ENCODE measurements at places on chromosomes 6 and 20. TPM values are rescaled to one million over a fixed set of nuclear protein-coding genes. Genes with fewer than 3 reads are reported as not detected.
A peak's percentile ranks its signal among the peaks of the same experiment; 100 is the strongest.

DNA sequence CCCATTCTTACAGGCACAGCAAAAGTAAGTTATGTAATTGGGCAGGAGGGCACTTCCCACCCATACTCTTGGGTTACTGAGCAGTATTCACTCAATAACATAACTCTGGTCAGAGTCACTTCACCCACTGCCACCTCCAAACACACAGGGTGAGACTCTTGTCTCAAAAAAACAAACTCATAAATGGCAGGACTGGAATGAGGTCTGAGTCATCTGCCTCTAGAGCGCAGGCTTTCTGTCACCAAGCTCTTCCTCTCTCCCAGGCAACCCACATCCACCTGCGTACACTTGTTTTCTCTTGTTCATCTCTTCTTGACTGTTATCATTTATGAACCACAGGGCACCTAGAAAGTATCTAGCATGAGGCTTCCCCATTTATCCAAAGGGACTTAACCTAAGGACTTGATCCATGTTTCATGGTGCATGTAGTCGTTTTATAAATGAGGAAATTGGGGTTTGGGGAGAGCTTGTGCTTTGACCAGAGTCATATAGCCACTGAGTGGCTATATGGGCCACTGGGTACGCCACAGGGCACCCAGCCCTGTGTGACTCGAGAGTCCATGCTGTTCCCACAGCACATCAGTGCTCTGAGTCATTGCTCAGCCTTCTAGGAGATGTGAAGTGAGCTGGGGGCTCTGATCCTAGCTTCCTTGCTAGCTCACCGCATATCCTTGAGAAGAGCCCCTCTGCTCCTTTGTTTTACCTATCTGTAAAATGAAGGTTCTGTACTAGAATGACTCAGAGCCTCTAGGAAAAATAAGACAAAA lies 22.4 kb downstream of the C20orf173 start:
- no peak for DNase-seq

GRCh38 chr20:10946124-10946880 lies 272.5 kb upstream of the JAG1 start:
- no peak for DNase-seq

DNA sequence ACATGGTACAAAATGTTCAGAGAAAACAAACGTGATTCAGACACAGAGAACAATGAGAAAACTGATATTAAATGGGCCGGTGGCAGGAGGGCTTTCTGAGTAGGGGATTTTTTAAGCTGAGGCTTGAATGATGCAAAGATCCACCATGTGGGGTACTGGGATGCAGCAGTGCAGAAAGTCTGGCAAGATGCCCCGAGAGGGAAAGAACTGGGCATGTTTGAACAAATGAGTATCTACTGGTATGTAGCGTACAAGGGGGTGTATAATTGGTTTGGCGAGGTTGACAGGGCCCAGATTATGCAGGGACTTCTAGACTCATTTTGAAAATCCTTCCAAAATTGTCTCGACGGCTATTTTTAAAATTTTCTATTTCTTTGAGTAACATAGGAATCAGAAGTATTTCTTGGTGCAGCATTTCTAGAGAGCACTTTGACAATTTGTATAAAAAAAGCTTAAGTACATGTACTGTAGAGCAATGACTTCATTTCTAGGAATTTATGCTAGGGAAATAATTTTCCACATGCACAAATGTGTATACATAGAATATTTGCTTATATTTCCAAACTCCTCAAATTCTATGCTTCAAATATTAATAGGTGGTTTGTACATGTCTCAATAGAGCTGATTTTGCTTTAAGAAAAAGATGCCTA lies 119.6 kb upstream of the DOK5 start:
- DNase-seq, result no peak

DNA sequence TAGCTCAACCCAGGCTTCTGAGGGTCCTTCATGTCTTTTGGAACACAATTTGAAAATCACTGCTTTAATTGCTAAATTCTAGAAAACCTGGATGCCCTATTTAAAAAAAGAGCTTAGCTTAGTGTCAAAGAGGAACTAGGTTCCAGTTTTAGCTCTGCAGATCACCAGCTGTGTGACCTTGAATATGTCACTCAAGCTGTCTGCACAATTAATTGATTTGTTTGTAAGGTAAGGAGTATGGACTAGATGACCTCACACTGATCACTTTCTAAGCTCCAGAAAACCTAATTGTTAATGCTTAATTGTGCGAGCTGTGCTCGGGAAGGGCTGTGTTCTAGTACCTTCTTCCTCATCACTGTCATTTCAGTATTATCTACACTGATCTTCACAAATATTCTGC lies 26.2 kb downstream of the UTRN start:
- DNase-seq, result no peak

GRCh38 chr6:66851930-66852329 lies 1144.9 kb upstream of the EYS start:
- no peak for DNase-seq

DNA sequence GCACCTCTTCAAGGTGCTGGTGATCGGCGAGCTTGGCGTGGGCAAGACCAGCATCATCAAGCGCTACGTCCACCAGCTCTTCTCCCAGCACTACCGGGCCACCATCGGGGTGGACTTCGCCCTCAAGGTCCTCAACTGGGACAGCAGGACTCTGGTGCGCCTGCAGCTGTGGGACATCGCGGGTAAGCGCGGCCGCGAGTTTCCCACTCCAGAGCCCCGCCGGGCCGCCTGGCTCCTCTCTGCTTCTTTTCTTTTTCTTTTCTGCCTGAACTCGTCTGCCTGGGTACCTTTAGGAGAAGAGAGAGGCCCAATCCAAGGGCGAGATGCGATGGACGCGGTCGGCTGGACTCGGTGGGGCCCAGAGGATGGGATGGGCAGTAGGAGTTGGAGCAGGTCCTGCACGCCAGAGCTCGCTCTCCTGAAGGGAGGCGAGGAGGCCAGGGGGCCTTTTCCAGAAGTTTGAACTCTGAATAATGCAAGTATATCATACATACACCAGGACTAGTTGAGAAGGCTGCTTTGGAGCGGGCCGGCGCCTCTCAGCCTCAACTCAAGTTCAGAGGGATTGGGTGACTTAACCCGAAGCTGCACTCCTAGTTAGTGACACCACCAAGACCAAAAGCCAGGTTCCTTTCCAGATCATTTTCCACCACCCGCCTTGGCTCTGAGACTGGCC lies 445 bp downstream of the RAB32 start:
- DNase-seq, result peak; percentile 32

DNA sequence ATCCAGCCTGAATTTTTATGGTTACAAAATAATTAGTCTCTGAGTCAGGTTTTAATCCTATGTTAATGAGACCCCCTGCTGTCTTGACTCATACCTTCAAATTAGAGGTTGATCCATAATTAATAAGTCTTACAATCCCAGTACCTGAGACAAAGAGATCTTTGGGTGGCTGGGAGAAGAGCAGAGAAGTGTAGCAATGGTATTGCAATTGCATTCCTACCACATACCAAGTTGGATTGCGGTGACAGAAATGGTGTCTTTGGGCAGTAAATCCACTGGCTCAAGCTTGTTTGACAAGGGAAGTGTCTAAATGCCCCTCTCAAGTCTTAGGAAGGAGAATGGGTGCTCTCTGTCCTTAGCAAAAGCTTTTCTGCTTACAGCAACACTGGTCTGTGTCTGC lies 150.4 kb downstream of the BTBD3 start:
- DNase-seq, result no peak

- no peak for DNase-seq
Measured at GRCh38 chr20:13013411-13013810, 4.6 kb downstream of the SPTLC3 start.

- no peak for DNase-seq
Measured at GRCh38 chr6:158938811-158939254, 61.2 kb downstream of the RSPH3 start.

DNA sequence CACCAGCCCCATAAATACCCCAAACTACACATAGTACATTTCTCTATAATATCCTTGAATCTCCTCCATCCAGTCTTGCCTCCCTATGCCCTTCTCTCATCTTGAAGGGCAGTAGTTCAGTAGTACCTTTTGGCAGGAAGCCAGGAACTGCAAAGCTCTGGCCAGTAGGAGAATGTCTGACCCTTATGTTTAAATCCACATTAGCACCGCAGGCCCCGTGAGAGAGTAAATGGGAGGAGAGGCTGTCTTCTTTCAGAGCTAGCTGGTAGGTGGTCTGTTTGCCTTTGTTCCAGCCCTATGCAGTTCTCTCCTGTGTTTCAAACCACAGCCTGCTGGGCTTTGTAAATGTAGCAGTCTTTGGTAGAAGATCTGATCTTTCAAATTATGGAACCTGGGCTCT lies 690.7 kb downstream of the DOK5 start:
- DNase-seq, result peak; percentile 15

GRCh38 chr20:5660346-5660745 lies 89.9 kb upstream of the SHLD1 start:
- no peak for DNase-seq

GRCh38 chr6:132198896-132199295 lies 202.4 kb downstream of the MOXD1 start:
- no peak for DNase-seq

DNA sequence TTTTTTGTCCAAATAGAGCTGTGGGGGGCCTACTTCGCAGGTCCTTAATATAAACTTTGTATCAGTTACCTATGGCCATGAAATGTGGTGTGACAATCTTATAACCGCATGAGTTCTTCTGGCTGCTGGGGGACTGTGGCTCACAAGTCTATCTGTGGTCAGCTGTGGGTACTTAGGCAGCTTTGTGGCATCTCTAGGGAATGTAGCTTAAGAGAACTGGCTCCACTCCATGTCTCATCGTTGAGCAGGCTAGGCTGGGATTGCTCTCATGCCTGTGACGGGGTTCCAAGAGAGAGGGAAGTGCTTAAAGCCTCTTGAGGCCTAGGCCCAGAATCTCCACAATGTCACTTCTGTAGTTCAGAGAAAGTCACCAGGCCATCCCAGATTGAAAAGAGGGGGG lies 140.5 kb downstream of the BTBD3 start:
- peak; percentile 39 for DNase-seq

GRCh38 chr6:6474170-6474920 lies 114.2 kb upstream of the LY86 start:
- peak; percentile 84 for DNase-seq

- DNase-seq, result peak; percentile 17
Measured at GRCh38 chr6:164753517-164753916, 555.9 kb downstream of the C6orf118 start.

DNA sequence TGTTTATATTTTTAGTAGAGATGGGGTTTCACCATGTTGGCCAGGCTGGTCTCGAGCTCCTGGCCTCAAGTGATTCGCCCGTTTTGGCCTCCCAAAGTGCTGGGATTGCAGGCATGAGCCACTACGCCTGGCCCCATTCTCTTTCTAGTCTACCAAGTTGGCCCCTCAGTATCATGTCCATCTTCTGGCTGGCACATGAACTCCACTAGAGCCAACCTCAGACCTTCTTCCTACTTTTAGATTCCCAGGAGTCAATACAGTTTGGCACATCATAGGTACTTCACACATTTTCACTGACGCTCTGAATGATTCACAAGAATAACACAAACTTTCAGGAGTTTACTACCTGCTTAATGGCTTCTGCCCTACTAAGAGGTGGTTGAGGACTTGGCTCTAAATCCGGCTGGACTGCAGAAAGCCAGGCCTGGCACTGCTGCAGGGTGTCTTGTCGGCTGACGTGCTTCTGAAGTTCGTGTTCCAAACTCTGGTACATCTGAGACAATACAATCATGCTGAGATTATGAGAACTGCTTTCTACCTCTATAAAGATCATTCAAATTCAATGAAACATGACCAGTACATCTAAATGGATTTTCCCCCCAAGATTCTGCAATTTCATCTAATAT lies 293.3 kb downstream of the SYNE1 start:
- no peak for DNase-seq

DNA sequence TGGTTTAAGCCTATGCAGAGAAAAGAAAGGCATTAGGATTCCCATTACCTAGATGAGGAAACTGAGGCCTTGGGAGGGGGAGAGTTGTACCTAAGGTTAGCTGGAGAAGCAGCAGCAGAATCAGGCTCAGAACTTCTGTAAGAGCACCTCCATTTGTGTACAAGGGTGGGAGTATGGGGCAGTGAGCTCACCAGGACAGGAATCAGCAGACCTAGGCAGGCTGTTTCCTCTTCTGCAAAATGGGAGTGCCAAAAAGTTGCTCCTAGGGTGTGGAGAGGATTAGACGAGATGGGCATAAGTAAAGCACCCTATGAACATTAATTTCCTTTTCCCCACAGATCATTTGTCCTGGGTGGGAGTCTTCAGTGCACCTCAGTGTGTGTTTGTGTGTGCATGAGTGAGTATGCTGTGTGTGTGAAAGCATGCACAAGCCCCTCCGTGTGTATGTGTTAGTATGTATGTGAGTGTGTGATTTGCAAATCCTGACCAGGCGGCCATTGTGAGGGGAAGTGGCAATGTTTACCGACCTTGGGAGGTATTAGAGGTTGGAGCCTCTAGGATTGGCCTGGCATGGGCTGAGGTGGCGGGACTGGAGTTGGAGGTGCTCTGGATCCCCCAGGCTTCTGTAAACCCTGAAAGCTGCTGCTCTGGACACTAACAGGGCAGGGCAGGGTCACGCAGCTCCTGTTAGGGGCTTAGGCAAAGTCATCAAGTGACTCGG lies 78.8 kb downstream of the VEGFA start:
- no peak for DNase-seq

- DNase-seq, result no peak
Measured at GRCh38 chr6:109048176-109048575, 46.5 kb downstream of the SESN1 start.

GRCh38 chr6:76124018-76124417 lies 51.6 kb upstream of the IMPG1 start:
- no peak for DNase-seq

DNA sequence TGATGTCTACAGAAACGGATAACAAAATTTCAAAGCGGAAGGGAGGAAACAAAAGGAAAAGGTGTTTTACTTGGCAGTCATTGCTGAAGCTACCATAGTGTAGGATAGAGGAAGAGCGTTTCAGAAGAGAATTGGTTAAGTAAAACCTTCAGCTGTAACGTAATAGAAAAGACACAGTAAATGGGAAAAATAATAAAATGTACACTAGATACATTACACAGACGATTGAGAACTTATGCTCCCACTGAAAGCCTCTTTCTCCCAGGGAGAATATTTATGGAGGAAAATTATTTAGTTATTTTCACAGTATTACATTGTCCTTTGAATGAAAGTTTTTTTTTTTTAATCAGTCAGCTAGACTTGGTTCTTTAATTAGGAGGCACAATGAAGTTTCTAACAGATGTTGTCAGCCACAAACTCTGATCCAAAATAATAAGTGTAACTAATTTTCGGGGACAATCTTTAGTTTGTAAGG lies 90.7 kb upstream of the PRDM1 start:
- no peak for DNase-seq

DNA sequence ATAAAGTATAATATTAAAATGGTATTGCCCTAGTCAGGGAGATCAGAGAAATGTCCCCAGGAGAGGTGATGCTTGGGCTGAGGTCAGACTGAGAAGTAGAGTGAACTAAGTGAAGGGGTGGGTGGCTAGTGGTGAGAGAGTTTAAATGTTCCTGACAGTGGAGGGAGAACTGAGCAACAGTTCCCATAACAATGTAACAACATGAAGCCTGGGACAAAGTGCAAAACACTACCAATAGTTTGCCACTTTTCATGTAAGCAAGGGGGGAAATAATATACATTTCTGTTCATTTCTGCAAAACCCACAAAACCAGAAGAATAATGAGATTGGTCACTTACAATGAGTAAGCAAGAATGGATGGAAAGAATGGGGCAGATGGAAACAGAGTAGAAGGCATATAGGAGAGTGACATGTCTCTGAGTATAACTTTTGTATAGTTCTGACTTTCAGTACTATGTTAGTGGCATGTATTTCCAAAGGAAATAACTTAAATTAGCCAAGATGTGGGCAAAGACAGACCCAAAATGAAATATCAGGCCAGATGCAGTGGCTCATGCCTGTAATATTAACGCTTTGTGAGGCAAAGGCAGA lies 13.3 kb upstream of the FAXC start:
- no peak for DNase-seq

SMLR1 gene
- not detected for total RNA-seq

SCUBE3 gene
- 0.36 TPM for total RNA-seq
